H7 (cell line): ENCODE measurements at places on chromosomes 3 and 15. TPM values are rescaled to one million over a fixed set of nuclear protein-coding genes. Genes with fewer than 3 reads are reported as not detected.

DNA sequence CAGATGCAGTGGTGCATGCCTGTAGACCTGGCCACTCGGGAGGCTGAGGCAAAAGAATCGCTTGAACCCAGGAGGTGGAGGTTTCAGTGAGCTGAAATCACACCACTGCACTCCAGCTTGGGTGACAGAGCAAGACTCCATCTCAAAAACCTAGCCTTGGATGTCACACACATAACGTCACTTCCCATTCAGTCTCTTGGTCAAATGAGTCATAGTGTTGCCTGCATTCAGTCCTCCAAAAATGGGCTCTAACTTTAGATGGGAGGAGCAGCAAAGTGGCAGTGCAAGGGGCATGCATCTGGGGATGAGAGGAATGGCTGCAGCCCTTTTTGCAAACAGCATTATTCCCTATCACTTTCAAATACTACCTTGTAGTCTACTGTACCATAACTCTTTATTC is 62.9 kb upstream of the AGBL1 start:
- DNase-seq = no peak

NKIRAS1 gene
- total RNA-seq = 7.8 and 9.6 TPM in 2 replicates

SOX2 gene
- total RNA-seq = 233 and 264 TPM in 2 replicates

DNA sequence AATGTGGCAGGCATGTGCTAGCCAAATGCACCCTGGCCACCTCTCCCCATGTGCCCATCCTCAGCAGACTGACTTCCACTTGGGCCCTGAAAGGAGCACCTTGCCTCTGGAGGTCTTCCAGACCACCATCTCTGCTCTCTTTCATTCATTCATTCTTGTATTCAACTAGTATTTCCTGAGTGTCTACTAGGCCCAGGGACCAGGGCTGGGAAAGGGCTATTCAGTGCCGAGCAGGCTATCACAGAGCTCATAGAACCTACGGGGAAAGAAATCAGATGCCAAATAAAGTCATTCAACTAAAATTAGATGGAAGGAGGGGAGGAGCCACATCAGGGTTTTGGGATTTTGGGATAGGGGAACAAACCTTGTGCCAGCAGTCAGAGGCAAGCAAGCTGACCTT is 18.9 kb downstream of the PRR23A start:
- no peak for DNase-seq

GRCh38 chr15:60315878-60316277 is 81.9 kb downstream of the ANXA2 start:
- DNase-seq = no peak

CMTM8 gene
- 1.7 and 4.2 TPM in 2 replicates for total RNA-seq

EHHADH gene
- 0.63 and 1.0 TPM in 2 replicates for total RNA-seq

- DNase-seq = no peak
These were observed 14.0 kb upstream of the CHD2 start for GRCh38 chr15:92886042-92886537.

- no peak for DNase-seq
These were observed 38.7 kb upstream of the ATOSA start for GRCh38 chr15:52717924-52718323.

- DNase-seq = no peak
These were observed 40.4 kb upstream of the LIMD1 start for GRCh38 chr3:45554006-45554666.

DNA sequence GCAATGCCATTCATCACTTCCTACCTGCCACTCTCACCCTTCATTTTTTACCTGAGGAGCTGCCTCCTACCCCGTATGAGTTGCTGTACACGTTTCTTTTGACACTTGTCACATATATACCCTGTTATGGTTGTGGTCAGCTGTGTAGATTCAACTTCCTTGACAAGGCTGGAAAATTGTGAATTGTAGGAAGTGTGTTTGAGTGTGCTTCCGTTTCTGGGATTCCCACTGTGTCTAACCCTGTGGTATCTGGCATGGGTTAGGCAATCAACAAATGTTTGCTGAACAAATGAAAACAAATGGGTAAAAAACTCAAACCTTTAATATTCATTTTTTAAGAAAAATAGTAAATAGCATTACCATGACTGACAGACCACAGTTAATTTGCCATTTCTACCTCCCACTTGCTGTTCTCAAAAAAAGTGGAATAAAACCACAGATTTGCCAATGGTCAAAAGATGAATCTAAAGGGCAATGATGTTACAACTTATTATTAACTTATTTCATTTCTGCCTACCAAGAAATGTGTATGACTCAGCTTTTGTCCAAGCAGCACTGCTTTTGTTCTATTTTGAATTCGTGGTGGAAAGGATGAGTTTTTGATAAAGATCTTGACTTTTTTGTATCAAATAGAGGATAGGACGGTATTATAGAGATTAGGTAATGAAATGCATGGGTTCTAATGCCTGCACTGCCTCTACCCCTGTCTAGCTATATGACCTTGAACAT is 404.6 kb downstream of the LPP start:
- DNase-seq = no peak

GRCh38 chr15:97691799-97692198 is 268.7 kb upstream of the ARRDC4 start:
- DNase-seq = no peak

ITGA11 gene
- total RNA-seq = 0.03 and 0.07 TPM in 2 replicates

- peak; percentile 88 for DNase-seq
These were observed 11.7 kb downstream of the SHOX2 start for GRCh38 chr3:158094235-158095110.

CPN2 gene
- 0.21 TPM in 1 of 2 replicates, not detected in the other for total RNA-seq

NRG4 gene
- total RNA-seq = 0.48 TPM in 1 of 2 replicates, not detected in the other

C2CD4A gene
- not detected in 2 replicates for total RNA-seq

DNA sequence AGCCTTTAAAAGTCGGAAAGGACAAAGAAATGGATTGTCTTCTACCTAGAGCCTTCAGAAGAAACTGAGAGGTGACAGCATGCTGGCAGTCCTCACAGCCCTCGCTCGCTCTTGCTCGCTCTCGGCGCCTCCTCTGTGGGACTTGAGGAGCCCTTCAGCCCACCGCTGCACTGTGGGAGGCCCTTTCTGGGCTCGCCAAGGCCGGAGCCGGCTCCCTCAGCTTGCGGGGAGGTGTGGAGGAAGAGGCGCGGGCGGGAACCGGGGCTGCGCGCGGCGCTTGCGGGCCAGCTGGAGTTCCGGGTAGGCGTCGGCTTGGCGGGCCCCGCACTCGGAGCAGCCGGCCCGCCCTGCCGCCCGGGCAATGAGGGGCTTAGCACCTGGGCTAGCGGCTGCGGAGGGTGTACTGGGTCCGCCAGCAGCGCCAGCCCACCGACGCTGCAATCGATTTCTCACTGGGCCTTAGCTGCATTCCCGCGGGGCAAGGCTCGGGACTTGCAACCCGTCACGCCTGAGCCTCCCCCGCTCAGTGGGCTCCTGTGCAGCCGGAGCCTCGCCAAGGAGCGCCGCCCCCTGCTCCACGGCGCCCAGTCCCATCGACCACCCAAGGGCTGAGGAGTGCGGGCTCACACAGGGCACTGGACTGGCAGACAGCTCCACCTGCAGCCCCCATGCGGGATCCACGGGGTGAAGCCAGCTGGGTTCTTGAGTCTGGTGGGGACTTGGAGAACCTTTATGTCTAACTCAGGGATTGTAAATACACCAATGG is 953.8 kb upstream of the GBE1 start:
- DNase-seq = no peak

CORO2B gene
- total RNA-seq = 3.8 and 5.4 TPM in 2 replicates

- DNase-seq = peak; percentile 82
These were observed 18.6 kb downstream of the UROC1 start for GRCh38 chr3:126498929-126499328.

GRCh38 chr3:78757731-78758130 is 1010.1 kb downstream of the ROBO1 start:
- no peak for DNase-seq

DNA sequence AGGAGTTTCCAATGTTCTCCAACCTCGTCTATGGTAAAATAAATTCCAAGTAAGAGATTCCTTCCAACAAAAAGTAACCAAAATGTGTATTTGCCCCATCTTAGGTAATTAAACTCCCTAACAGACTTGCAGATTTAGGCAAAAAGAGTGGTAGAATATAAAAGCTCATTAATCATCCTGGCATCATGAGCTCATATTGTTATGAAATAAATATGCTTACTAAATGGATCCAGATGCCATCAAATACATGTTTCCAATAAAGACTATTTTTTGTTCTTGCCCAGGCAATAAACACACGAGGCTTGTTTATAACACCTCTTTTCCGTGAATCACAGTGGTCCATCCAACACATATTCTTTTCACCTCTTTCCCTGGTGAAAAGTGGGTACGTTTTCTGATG is 189.4 kb downstream of the THSD4 start:
- no peak for DNase-seq

MYO5C gene
- 1.7 and 3.3 TPM in 2 replicates for total RNA-seq

TMC3 gene
- not detected in 2 replicates for total RNA-seq

DNA sequence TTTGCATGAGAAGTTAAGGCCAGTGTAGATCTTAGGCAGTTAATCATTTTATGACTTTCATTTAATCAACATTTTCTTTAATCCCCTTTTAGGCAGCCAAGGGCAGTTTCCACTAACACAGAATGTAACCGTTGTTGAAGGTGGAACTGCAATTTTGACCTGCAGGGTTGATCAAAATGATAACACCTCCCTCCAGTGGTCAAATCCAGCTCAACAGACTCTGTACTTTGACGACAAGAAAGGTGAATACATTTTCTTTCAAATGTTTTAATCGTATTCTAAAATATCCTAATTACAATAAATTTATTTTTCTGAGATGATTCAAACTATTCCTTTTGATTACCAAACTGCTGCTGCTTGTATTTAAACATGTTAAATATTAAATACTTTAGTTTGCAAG is 843.2 kb downstream of the CADM2 start:
- peak; percentile 2 for DNase-seq

GRCh38 chr15:61794276-61794675 is 266.0 kb downstream of the VPS13C start:
- DNase-seq = no peak

GRCh38 chr3:123951522-123952447 is 9.2 kb downstream of the CCDC14 start:
- no peak for DNase-seq

GRCh38 chr3:46715507-46716175 is 2.0 kb downstream of the PRSS50 start:
- peak; percentile 36 for DNase-seq

GRCh38 chr3:13282358-13282985 is 137.7 kb downstream of the NUP210 start:
- no peak for DNase-seq

- no peak for DNase-seq
These were observed 11.1 kb downstream of the CD80 start for GRCh38 chr3:119548341-119548740.

GRCh38 chr3:31173118-31173718 is 278.8 kb upstream of the GADL1 start:
- no peak for DNase-seq

ITIH4 gene
- total RNA-seq = 0.14 TPM in 1 of 2 replicates, not detected in the other
